Hypothalamus (tissue), 51 donors: ENCODE measurements at places on chromosomes 12 and 14.

GRCh38 chr14:106610691-106611090 lies 1084.3 kb downstream of the TMEM121 start:
- no peak for DNase-seq

DNA sequence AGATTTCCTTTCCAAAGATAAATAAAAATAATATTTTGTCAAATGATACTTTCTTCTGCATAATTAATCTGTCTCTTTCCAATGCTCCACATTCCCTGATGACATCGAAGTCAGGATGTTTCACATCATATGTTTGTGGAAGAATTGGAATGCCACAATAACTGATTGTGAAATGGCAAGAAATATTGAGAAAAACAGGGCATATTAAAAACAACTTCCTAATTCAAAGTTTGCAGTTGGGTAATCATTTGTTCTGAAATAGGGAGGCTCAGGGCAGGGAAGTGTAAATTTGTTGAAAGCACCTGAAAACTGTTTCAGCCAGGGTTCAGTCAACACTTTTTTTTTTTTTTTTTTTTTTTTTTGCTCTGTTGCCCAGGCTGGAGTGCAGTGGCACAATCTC lies 50.7 kb downstream of the BCAT1 start:
- no peak for DNase-seq

GRCh38 chr14:52052288-52052943 lies 16.4 kb downstream of the NID2 start:
- DNase-seq: no peak

DNA sequence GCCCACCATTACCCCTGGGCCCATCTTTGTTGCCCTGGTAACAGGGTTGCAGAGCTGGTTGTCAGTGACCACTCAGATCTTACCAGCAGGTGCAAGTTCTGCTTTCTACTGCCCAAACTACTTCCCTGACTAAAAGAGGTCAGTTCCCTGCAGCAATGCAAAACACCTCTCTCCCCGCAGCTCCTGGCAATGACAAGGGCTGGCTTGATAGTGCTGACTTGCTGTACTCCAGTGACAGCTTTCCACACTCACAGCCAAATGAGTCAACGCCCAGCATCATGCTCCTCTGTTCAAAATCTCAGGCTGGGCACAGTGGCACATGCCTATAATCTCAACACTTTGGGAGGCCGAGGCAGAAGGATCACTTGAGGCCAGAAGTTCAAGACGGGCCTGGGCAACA lies 90.6 kb downstream of the CIT start:
- no peak for DNase-seq

- DNase-seq: no peak
These were observed 510 bp downstream of the EIF2S1 start for GRCh38 chr14:67360470-67361206.

DNA sequence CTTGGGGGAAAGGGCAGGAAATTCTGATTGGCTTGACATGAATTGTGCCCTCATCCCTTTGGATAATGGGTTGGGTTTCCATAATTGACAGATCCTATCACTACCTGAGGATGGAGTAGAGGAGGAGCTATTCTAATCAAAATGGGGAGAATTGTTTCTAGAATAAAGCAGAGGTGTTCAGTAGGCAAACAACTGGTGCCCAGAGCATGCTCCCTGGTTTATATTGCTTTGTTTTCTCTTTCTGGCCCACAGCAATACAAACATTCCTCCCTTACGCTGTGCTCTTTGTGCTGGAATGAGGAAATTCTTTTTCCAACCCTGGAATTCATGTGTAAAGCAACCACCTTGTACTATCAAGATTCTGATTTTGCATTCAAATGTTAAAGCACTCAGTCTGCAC lies 147.4 kb downstream of the RASSF9 start:
- DNase-seq: no peak

- no peak for DNase-seq
These were observed 1.1 kb downstream of the ETV6 start for GRCh38 chr12:11650286-11651281.
